ENCODE measurements at places on chromosomes 5 and 9. TPM values are rescaled to one million over a fixed set of nuclear protein-coding genes. Genes with fewer than 3 reads are reported as not detected.

DNA sequence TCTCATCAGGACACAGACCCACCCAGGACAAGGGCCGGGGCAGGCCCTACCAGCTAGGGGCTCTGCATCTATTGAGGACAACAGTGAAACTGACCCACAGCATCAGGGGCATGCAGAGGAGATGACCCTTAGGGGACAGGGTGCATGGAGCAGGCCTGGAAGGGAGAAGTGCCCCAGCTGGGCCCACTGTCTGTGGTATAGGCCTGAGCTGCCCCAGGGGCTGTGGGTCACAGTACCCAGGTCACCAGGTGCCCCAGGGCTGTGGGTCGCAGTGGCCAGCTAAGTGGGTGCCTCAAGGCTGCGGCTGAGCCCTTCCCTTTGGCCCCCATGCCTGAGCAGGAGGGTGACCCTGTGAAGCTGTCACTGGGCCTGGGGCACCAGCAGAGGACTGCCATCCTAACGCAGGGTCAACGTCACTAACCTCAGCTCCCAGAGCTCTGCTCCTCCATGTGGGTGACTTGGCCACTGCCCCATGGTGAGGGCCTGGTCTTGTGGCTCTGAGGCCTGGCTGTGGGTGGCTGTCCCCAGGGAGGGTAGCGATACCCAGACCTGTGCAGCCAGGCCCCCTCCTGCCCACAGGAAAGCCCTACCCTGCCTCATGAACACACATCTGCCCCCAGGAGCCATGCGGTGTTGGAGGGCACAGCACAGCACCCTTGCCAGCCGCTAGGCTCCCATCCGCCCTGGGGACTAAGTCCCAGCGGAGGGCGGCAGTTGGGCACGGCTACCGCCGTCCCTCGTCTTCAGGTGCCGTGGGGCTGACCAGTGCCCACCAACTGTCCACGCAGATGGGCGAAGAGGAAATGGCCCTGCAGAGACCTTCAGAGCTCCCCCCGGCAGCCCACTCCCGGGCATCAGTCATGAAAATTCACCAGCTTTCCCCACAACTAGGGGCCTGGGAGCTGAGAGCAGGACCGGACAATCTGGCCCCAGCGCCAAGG, 4.9 kb downstream of the EDF1 start:
- no peak for DNase-seq

- DNase-seq: no peak
These were observed 292.9 kb upstream of the PUM3 start for GRCh38 chr9:3136686-3137346.

Gene NOTCH1
- 1.7 TPM for polyA plus RNA-seq

DNA sequence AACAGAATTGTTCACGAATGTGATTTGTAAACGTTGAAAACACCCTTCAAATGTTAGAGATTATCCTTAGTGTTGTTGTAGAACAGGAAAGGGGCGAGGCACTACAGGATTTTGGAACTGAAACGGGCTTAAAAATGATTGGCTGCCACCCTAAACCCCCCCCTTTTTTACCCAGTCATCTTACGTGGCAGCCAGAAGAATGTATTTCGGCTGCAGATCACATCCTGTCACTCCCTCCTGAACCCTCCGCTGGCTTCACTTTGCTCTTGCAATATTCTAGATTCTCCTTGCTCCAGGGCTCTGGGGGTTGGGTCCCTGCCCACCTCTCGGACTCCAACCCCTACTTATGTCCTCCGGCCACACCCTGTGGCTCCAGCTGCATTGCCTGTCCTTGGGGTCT, 13.9 kb upstream of the UNC5A start:
- no peak for DNase-seq

DNA sequence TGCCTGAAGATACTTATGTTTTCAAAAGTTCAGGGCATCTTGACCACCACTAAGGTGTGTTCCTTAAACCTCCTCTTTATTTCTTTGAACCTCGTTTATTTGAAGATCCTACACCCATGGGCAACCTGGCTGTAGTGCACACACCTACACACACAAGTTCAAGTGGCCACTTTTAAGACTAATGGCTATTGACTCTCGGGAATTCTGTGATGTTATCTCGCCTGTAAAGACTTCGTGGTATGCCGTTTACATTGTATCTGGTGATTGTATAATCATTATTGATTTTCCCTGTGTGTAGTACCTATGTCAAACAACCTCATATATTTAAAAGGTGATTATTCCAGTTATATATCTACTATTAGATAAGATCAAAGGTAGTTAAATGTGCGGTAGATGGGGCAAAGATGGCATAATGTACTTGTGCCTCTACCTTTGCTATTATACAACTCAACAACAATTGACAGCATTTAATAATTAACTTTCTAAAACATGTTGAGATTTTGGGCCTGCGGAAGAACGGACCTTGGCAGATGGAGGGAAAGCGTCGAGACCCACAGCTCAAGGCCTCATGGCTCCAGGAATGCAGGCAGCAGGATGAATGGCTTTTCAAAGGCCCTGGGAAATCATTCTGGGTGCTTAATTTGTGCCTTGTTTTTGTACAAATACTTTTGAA, 51.4 kb upstream of the IRX2 start:
- DNase-seq: no peak

DNA sequence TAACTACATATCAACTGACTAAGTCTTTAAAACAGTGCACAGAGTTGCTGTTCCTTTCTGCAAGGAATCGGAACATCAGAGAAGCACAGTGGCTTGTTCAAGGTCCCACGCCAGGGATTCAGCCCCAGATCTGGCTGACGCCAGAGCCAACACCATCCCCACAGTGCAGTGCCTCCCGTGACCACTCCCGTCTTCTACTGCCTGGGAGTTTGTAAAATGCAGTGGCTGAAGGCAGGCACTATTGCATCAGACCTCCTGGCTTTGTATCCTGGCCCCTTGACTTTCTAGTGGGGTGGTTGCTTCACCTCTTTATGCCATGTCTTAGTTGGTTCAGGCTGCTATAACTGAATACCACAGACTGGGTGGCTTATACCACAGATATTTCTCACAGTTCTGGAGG, 131.0 kb downstream of the NSG2 start:
- no peak for DNase-seq

Gene SEC16A
- polyA plus RNA-seq: 30.7 TPM

- no peak for DNase-seq
These were observed 11.1 kb downstream of the CAMSAP1 start for GRCh38 chr9:135896205-135896604.

Gene PCDHB8
- 0.25 TPM for polyA plus RNA-seq
